AG08395 (cell line): ENCODE measurements at places on chromosomes 11 and 22.

DNA sequence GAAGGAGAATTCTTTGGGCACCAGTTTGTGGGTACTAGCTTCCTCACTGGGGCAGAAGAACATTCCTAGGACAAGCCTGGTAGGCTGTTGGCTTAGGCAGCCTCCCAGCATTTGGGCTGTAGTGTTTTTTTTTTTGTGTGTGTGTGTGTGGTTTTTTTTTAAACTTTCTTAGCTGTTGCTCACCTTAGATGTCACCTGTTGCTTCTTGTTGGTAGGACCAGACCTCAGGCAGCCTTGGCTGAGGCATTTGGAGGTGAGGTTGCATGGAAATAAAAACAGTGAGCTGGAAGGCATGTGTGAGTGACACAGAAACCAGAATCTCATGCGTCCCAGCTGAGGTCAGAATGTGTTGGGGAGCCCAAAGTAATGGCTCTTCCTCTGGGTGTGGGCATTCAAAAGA, 21.3 kb downstream of the AMPD3 start:
- DNase-seq: no peak

GRCh38 chr11:10502770-10503169, 38.2 kb downstream of the RNF141 start:
- no peak for DNase-seq

DNA sequence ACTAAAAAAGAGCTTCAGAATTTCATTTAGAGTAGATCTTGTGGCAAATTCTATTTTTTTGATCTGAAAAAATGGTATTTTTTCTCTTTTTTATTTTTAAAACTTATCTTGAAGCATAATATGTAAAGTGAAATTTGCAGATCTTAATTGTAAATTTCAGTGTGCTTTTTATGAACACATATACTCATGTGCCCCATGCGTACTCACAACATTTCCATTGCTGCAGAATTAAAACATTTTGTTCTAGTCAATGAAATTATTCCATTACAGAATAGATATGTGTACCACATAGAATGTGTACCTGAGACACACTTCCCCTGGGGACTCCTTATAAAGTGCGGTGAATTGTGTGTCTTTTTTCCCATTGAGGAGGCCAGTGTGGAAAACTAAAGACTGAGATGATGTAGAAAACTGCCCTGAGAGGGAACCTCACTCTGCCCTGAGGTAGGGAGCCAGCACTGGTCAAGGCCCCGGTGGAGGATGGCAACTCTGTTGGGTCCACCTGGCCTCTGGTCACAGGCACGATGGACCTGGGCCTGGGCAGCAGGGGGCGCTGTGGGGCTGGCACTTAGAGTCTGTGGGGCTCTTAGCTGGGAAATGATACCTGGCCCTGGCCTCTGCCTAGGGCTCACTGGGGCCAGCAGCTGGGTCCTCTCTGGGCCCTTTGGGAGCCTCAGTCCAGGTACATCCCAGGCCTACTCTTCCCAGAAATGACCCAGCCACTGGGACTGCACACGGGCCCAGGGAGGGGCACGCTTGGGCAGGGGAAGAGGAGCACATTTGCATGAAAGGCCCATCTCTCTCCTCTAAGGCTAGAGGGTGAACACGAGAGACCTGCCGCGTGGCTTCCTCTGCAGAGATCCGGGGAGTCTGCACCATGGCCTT, 77.9 kb upstream of the TOP3B start:
- peak; percentile 38 for DNase-seq

GRCh38 chr11:86117001-86117711, 48.3 kb upstream of the PICALM start:
- DNase-seq: no peak

DNA sequence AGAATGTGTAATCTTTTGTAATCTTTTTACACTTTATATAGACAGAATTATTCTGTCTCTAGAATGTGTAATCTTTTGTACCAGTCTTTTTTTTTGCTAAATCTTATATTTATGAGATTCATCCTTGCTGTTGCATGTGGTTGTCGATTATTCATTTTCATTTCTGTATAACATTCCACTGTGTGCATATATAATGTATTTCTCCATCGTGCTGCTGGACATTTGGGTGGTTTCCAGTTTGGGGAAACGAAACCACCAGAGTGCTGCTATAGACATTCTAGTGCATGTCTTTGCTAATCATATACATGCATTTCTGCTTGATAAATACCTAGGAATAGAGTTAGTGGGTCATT, 146.5 kb downstream of the GRIK4 start:
- DNase-seq: no peak
